NCI-H2171 (cell line): ENCODE measurements at places on chromosomes 7 and 10.
A peak's percentile ranks its signal among the peaks of the same experiment; 100 is the strongest.

DNA sequence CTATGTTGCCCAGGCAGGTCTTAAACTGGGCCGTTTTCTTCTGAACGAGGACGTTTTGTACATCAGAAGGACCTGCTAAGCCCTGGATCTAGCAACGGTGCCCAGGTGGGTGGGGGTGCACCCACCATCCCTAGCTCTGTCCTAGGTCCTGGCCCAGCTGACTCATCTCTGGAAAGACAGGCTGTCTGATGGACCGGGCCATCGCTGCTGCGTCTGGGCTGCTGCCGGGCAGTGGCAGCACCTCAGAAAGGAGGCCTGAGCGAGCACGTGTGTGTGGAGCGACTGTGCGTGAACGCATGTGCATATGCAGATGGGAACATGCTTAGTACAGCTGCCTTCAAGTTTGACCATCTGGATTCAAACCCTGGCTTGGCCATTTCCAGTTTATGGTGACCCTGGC is 7.3 kb upstream of the ELFN1 start:
- DNase-seq: no peak

GRCh38 chr10:59064759-59065539 is 111.5 kb upstream of the PHYHIPL start:
- no peak for DNase-seq

DNA sequence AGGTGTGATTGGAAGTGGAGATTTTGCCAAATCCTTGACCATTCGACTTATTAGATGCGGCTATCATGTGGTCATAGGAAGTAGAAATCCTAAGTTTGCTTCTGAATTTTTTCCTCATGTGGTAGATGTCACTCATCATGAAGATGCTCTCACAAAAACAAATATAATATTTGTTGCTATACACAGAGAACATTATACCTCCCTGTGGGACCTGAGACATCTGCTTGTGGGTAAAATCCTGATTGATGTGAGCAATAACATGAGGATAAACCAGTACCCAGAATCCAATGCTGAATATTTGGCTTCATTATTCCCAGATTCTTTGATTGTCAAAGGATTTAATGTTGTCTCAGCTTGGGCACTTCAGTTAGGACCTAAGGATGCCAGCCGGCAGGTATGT is 13.6 kb downstream of the STEAP2 start:
- peak; percentile 40 for DNase-seq

DNA sequence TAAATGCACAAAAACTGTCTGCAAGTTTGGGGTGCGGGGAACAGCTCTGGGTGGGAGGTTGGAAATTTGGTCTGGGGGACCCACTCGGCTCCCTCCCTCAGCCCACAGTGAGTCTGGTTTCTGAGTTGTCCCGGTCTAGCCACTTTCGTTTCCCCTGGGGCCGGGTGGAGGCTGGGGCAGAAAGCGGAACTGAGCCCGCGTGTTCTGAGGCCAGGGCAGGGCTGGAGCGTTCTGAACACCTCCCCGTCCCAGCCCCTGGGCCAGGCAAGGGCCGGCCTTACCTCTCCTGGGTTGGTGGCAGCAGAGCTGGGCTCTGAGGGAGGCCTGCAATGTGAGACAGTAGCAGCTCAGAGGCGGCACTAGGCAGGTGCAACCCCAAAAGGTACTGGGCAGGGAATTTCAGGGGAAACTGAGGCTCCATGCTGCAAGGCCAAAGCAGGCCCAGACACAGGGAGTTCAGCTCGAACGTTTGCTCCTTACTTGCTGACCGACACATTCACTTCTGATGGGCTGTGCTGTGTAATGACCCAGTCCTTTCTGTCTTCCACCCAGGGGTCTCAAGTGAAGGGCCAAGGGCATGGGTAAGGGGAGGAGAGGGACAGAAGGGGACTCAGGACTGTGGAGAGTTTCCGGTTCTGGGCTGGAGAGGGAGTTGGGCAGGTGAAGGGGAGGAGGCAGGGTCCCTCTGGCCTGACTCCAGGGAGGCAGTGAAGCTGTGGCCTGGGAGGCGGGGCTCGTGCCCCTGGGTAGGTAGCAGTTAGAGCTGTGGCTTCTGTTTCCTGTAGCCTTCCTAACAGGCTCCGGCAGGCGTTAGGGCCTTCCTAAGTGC is 3.0 kb downstream of the IRF5 start:
- DNase-seq: no peak

- DNase-seq: no peak
Measured at GRCh38 chr7:50310956-50311355, 6.4 kb downstream of the IKZF1 start.
